ENCODE measurements at places on chromosomes 2 and 18.

DNA sequence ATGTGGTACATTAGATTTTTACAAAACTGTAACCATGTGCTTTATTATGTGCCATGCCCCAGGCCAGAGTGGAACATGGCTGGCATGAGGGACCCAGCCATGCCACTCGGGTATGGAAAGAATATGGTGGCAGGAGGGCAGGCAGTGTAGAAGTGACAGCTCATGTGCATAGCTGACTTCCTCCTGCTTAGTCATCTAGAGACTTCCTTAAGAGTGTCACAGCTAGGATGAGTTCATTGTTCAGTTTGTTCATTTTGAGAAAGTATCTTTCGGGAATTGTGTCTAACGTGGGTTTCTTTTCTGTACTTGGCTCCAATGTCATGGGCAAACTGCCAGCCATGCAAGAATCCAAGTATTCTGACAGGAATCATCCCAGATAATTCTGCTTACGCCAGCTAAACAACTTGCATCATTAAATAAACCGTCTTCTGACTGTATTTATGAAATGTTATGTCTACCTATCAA, 94.3 kb upstream of the ITGB6 start:
- DNase-seq = no peak

GRCh38 chr2:100416935-100417710, at the start of gene CHST10:
CHST10 (minus strand) TSS chr2:100417668; CDS start chr2:100406675, 10,993 bp downstream.
- DNase-seq = no peak

DNA sequence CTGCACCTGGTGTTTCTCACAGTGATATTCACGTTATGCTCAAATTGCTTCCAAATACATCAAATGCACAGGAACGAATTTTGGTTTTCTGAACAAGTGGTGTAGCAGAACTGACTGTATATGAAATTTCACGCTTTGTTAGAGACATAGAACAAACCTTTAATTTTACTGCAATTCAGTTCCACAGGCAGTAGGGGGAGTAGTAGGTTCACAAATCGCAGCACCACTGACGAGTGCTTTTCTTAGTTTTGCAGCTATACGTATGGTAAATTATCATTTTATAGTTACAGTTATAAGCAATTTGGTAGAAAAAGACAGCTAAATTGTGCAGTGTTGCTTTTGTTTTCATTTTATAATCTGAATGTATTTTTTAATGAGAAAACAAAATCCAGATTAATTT, 113.3 kb downstream of the KIAA1328 start:
- no peak for DNase-seq

DNA sequence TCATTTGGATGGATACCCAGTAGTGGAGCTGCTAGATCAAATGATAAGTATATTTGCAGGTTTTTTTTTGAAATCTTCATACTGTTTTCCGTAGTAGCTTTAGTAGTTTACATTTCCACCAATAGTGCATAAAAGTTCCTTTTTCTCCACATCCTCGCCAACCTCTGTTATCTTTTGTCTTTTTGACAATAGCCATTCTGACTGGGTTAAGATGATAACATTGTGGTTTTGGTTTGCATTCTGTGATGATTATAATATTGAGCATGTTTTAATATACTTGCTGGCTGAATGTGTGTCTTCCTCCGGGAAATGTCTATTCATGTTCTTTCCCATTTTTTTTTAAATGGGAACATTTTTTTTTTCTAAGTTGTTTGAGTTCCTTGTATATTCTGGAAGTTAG, 260.0 kb downstream of the GULP1 start:
- no peak for DNase-seq

DNA sequence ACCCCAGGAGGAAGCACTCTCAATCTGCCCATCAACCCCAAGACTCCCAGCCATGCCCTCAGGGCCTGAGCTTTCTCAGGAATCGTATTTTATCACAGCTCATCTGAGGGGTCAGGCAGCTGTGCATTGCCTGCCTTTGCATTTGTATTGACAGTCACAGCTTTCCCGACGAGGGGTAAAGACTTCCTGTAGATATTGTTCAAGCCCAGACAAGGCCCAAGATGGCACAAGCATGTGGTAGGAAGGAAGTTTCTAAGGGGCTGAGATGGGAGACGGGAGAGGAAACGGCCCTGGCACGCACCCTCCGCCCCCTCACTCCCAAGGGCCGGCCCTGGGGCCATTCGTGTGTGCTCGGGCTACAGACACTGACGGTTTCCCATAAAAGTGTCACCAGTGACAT, 34.2 kb upstream of the PRLH start:
- DNase-seq = no peak

GRCh38 chr18:56851774-56852173, 200.6 kb downstream of the WDR7 start:
- no peak for DNase-seq

DNA sequence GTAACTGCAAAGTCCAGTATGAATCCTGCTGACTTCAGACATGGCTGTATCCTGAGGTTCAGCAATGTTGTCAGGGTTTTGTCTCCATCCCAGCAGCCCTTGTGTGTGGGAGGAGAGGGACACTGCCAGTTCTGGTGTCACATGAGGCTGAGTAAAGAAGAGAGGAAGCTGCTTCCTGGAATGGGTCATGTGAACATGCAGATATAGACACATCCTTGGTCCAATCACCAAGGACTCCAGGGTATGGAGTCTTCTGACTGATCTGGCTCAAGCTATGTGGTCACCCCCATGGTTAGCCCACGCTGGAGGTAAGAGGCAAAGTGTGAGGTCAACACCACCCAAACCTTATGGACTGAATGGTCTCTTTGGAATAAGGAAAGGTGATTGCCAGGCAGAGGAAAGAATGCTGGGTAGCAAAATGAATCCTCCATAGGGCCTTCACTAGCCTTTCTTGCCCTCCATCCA, 134.4 kb upstream of the SLC1A4 start:
- no peak for DNase-seq

DNA sequence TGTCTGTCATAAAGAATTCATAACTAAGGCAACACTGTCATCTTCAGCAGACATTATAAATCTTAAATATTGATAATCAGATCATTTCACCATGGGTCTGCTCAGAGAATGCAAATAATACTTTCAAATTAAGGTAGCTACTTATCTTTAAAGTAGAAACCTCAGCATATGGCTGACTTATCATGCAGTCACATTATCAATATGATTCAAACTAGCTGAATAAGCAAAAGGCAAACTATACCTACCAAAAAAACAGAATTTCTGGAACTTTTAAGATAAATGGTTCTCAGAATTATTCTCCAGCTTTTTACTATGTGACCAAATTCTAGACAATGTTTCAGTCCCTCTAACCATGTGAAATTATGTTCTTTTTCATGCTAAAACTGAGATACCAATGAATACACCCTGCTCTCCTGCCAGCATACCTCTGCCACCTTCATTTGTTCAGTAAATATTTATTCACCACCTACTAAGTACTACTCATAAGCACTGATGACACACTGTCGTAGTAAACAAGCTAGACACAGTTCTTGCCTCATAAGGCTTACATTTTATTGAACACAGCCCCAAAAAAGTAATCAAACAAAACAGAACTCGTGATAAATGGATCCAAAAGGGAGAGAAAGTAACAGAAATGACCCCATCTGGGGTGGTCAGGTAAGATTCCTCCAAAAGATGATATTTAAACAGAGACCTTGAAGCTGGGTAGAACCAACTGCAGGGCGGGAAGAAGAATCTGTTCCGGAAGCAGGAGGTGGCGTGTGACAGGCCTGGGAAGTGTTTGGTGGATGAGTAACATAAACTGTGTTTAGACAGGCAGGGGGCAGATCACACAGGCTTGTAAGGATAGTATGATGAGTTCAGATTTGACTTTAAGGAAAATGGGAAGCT, 17.7 kb downstream of the SPIRE1 start:
- no peak for DNase-seq

DNA sequence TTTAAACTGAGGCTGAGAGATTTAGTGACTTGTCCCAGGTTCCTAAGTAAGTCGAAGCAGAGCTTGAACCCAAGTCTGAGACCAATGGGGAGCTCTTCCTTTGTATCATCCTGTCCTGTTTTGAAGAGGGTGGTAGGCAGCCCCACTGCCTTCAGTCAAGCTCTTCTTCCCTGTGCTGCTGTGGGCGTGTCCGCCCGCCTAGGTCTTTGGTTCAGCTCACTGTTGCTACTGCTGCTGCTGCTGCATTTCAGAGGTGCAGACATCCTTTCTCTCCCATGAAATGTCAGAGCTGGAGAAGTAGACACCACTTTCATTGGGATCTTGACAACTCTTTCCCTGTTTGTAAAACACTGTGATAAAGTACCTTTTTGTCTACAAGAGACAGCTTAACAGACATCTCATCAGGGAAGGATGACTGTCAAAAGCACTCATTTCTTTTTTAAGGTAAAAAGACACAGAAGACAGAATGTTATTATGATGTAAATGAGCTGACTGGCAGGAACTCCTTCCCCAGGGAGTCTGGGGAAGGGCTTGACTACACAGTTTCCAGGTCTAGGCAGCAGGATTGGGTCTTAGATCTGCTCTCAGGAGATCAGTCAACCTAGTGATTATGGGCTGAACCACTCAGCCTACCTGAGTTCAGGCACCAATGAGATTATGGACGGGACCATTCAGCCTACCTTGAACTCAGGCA, 91.7 kb upstream of the TRIB2 start:
- DNase-seq = no peak

GRCh38 chr2:134247679-134248078, 6.2 kb upstream of the MGAT5 start:
- DNase-seq = no peak

DNA sequence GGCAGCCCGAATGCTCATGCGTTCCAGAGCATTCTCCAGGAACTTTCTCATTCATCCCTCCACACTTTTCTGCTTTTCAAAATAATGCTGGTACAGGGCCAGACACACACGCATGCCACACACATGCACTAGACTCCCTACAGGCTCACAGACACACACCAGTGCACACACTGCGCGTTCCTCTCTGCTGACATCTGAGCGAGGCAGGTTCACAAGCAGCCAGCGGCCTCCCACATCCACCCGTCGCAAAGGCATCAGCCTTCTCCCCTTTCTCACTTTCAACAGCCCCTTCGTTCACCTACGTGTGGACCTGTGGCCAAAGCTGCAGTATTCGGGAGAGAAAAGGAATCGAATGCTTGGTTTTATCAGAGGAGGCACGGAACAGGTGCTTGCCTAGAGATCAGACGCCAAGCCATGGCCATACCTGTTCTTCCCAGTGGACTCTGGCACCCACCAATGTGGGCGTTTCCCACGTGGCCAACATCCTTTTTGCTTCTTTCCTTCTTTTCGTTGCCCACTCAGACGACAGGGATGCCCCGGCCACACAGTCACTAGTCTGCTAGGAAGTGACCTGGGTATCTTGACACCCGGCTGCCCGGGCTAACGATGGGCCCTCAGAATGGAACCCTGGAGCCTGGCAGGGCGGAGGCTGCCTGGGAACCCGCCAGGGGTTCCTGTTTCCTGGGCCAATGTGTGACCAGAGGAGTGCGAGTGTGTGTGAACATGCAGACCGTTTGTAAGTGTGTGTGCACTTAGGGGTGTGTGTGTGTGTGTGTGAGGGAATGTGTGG, 85.8 kb upstream of the ID2 start:
- no peak for DNase-seq

- DNase-seq = no peak
Observed at GRCh38 chr2:164700390-164700789, 79.1 kb upstream of the GRB14 start.

DNA sequence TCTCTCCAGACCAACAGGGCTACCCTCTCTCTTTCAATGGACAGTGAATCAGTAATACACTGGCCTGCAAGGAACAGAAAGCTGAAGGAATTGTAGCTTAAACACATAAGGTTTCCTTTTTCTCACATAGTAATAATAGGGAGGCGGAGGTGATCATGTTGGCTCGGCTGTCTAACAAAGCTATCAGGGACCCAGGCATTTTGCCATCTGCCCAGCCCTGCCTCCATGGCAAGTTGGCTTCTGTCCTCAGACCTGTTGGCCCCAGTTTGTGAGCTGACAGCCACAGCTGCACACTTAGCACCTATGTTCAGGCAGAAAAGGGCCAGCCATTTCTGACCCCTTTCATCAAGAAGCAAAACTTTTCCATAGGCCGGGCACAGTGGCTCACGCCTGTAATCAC, 2.0 kb upstream of the CHRNG start:
- DNase-seq = no peak

- peak; percentile 13 for DNase-seq
Observed at GRCh38 chr2:208224802-208225201, 30.1 kb downstream of the IDH1 start.

GRCh38 chr18:61400016-61400635, 66.9 kb downstream of the CDH20 start:
- DNase-seq = peak; percentile 1

GRCh38 chr2:3587021-3587420, 7.9 kb upstream of the COLEC11 start:
- DNase-seq = no peak

GRCh38 chr2:214801068-214801467, 8.4 kb downstream of the BARD1 start:
- no peak for DNase-seq

- DNase-seq = no peak
Observed at GRCh38 chr2:166106431-166107015, 21.3 kb downstream of the SCN1A start.

DNA sequence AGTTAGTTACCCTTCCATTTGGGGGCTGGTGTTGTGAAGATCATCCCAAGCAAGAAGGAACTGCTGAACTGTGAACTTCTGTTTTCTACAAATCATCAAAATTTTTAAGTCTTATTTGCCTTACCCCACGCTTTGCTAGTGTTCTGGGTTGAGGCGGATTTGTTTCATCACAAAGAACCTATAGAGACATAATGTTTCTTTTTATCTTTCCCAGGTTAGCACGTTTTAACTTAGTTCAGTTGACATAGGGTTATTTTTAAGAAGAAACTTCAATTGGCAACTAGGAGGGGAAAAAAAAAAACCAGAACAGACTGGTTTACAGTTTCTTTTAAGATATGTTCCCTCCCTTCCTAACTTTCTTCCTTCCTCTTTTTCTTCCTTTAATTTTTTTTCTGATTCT, 31.1 kb upstream of the CERS6 start:
- DNase-seq = no peak

- no peak for DNase-seq
Observed at GRCh38 chr2:128291844-128292598, 26.6 kb downstream of the HS6ST1 start.

- no peak for DNase-seq
Observed at GRCh38 chr2:209321581-209321980, 102.3 kb upstream of the MAP2 start.

- no peak for DNase-seq
Observed at GRCh38 chr2:158890296-158890905, 78.0 kb upstream of the TANC1 start.

GRCh38 chr2:19457809-19458208, 99.4 kb upstream of the OSR1 start:
- DNase-seq = no peak

- no peak for DNase-seq
Observed at GRCh38 chr2:136116813-136117390, 1.0 kb downstream of the CXCR4 start.

DNA sequence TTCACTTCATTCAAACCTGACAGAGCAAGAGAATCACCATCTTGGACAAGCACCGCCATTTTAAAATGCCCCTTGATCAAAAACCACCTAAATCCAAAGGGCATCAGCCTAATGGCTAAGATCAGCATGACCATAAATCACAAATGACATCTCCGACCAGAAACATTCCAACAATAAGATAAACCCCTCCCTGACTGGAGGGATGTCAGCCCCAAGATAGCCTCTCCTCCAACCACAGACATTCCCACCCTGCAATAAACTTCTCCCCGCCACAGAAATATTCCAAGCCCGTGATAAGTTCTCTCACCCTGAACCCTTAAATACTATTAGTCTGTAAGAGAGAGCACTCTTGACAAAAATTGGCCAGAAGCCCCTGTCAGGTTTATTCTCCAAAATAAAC, 21.6 kb upstream of the LYPD1 start:
- no peak for DNase-seq

Data from HS-5 (cell line).